Pulmonary artery endothelial cell (primary cell): ENCODE measurements at places on chromosomes 7 and 10. TPM values are rescaled to one million over a fixed set of nuclear protein-coding genes. Genes with fewer than 3 reads are reported as not detected.

The MOGAT3 gene
- not detected in 2 replicates for total RNA-seq

The GPR146 gene
- 17.4 and 29.8 TPM in 2 replicates for total RNA-seq

The OR6V1 gene
- total RNA-seq = not detected in 2 replicates

The GSTO1 gene
- 144 and 229 TPM in 2 replicates for total RNA-seq

The CH25H gene
- total RNA-seq = 0.40 and 2.7 TPM in 2 replicates

The CCDC186 gene
- 12.8 and 15.7 TPM in 2 replicates for total RNA-seq

The FAM20C gene
- total RNA-seq = 11.6 and 13.3 TPM in 2 replicates
